ENCODE measurements at places on chromosomes 7 and 10.

DNA sequence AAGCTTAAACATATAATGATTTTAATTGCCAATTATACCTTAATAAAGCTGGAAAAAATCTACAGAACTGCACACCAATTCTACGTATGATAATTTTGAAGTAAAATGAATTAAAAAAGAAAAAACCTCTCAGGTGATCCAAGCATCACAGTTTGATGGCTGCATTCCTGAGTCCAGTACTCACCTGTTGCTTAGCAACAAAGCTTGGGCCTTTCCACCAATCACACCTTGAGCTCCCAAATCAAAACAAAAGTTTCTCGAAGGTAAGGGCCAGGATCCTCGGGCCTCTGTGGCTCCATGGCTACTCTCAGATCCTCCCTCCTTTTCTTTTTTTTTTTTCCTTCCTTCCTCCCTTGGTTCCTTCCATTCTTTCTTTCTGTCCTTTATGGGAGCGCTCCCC, 137.2 kb upstream of the PCBD1 start:
- DNase-seq, result no peak

DNA sequence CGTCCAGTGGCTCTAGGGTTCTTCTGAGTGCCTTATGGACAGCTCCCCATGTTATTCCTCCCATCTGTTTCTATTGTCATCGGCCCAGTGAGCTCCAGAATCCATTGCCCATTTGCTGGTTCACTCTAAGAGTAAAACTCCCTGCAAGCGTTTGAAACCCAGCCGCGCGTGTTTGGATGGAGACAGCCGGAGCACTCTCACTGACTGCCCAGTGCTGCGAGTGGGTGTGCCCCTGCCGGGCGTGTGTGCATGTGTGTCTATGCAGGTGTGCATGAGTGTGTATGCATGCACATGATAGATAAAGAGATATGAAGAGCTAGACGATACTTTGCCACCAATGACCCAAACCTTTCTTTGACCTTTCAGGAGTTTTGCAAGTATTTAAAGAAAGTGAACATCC, 347.2 kb upstream of the MKI67 start:
- DNase-seq, result no peak

- no peak for DNase-seq
Measured at GRCh38 chr10:44960088-44960460, 472 bp downstream of the RASSF4 start.

DNA sequence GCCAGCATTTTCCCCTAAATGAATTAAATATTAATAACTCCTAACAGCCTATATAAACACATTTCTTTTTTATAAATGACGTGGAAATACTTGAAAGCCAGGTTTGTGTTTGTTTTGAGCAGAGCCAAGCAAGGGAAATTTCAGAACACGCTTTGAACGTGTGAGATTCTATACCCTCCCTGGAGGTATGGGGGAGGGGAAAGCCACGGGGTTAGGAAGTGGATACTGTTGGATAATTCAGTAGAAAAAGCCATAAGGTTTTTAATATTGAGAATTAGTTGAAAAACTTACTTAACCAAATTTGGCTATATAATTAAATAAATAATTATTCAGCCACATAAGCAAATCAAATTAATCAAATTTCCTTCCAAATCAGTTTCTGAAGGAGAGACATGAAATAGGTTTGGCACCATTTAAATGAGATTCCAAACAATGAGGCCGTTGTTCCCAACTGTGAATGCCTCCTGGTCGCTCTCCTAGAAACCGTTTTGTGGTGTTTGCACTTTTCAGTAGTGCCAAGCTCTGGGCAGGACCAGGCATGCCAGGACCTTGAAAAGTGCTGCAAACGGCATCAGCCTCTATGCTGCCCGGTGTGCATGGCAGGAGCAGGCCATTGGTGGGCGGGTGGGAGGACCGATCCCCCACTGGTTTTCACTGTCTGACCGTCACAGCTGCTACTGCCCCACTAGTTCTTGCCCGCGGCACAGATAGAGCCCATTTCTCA, 88.1 kb downstream of the SEPTIN14 start:
- DNase-seq, result no peak

- DNase-seq, result no peak
Measured at GRCh38 chr7:94451187-94451586, 56.5 kb downstream of the COL1A2 start.

DNA sequence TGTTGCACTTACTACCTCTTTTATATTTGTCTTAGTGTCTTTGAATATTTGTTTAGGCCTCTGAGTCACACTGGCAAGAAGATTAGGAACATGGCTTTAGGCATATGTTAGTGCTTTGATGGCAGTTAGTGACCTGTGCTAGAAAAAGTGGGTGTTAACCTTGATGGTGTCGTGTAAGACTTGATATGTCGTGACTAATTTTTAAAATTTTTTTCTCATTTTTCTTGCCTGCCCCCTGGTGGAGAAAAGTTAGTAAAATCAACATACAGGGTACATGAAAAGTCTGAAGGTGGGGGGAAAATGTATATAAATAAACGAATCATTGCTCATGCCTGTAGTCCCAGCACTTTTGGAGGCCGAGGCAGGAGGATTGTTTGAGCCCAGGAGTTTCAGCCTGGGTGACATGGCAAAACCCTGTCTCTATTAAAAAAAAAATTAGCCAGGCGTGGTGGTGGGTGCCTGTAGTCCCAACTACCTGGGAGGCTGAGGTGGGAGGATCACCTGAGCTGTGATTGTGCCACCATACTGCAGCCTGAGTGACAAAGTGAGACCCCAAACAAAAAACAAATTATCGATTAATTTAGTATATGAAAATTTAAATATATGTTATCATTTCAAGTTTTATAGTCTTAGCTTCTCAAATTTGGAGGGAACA, 44.6 kb downstream of the TAX1BP1 start:
- no peak for DNase-seq

DNA sequence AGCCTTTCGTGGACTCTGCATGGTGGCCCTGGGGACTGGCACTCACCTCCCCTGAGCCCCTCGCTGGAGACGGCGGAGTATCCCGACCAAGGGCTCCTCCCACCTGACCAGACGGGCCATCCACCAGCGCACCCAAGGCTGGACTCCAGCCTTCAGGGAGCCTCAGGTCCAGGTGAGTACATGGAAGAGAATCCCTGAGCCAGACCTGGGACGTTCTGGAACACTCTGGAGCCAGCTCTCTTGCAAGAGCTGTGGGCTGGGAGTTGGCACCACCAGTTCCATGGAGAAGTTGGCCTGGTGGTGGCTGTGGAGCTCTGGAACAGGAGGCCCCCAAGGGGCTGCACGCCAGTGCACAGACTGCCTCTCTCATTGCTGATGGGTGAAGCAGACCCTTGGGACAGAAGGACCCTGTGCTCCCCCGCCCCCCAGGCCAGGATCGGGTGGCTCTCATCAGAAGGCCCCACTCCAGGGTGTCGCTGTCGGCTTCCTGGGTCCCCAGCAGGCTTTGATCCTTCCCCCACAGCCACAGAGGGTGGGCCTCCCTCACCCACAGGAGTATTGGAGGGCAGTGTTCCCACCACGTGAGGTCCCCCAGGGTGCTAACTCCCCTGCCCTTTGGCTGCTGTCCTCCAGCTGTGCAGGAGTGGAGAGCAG, 189.9 kb downstream of the EBF3 start:
- DNase-seq, result no peak

DNA sequence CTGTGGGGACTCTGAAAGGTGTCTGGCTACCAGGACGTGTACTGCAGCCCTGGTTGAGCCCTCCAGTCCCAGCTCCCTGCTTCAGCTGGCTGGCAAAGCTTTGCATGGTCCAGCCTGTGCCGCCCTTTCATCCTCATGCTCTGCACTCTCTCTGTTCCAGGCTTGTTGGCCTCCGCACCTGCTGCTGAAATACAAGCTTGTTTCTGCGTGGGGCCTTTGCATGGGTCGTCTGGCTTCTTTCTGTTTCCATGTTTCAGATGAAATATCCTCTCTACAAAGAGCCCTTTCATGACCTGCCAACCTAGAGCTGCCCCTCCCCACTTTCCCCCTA, 45.9 kb downstream of the TSPAN15 start:
- no peak for DNase-seq

DNA sequence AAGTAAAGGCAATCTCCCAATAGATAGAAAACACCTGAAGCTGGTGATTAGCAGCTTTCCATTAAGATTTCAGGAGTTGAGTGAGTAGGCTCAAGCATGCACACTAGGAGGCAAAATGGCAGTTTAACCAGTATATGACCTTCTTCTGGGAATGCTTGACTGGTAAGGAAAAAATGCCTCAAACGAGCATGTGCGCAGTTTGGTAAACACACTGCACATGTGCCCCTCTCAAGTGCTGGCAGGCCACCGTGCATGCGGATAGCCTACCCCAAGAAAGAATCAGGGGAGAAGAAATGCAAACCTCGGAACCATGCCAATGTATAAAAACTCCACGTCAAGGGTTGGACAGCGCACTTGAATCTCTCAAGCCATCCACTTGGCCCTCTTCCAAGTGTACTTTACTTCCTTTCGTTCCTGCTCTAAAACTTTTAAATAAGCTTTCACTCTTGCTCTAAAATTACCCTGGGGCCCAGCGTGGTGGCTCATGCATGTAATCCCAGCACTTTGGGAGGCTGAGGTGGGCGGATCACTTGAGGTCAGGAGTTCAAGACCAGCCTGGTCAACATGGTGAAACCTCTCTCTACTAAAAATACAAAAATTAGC, 98.8 kb upstream of the CDK1 start:
- DNase-seq, result no peak

- no peak for DNase-seq
Measured at GRCh38 chr10:69567920-69568319, 5.3 kb downstream of the NEUROG3 start.

- DNase-seq, result no peak
Measured at GRCh38 chr7:134625550-134625949, 21.1 kb upstream of the BPGM start.

- DNase-seq, result no peak
Measured at GRCh38 chr10:78805176-78805575, 263.6 kb upstream of the ZMIZ1 start.

GRCh38 chr10:44992070-44992731, 8.5 kb upstream of the ZNF22 start:
- no peak for DNase-seq

- DNase-seq, result no peak
Measured at GRCh38 chr7:43905209-43905946, 1.0 kb downstream of the URGCP start.

DNA sequence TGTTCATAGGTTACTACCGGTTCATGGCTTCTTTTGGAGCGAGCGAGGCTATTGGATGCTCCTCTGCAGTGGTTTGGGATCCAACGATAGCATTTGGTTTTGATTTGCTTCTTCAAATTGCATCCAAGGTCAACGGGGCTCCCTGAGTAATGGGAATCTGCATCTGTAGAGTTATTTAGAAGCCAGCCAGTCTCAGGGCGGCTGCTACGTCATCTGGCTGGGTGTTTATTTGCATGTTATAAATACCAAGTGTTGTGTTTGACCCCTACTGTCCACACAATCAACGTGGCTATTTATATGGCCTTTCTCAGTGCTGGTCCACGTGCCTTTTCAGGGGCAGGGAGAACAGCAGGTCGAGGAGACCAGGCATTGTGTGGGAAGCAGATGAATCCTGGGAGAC, 137.7 kb downstream of the PRPF18 start:
- DNase-seq, result no peak

GRCh38 chr7:16409777-16410176, 11.6 kb downstream of the CRPPA start:
- no peak for DNase-seq

DNA sequence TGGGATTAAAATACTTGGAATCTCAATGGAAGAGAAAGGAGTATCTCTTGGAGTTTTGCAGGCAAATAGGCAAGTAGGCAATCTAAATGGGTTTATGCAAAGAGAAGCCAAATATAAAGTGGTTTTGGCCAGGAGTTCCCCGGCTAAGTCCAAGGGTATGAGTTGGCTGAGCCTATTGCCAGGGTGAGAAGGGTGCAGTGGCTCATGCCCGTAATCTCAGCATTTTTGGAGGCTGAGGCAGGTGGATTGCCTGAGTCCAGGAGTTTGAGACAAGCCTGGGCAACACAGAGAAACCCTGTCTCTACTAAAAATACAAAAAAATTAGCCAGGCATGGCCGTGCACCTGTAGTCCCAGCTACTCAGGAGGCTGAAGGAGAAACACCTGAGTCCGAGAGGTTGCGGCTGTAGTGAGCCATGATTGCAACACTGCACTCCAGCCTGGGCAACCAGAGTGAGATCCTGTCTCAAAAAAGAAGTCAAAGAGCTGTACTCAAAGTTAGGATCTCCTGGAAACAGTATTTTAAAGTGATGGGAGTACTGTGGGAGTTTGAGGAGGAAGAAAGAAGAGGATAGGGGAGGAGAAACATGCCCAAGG, 130.4 kb upstream of the RAB18 start:
- DNase-seq, result no peak

DNA sequence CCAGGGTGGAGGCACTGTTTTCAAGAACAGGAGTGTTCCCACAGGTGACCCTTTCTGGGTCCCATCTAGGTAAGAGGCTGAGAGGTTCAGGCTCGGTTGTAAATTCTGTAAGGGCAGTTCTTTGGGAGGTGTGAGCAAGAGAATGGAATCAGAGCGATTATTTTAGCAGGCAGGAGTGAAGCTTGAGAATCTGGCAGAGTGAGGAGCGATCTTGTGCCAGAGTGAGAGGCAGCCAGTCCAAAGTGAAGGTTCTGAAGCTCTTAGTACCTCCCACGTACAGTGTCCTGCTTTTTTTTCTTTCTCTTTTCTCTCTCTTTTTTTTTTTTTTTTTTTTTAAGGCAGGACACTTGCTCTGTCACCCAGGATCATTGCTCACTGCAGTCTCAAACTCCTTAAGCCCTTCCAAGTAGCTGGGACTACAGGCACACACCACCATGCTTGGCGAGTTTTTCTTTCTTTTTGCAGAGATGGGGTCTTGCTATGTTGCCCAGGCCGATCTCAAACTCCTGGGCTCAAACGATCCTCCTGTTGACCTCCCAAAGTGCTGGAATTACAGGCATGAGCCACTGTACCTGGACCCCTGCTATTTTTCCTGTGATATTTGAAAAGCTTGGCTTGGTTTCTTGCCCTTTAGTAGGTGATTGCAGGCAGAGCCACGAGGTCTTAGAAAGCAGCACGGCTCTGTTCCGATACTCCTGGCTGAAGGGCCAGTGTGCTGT, 10.9 kb downstream of the POR start:
- DNase-seq, result no peak

- no peak for DNase-seq
Measured at GRCh38 chr10:6211671-6212635, 9.2 kb downstream of the PFKFB3 start.

DNA sequence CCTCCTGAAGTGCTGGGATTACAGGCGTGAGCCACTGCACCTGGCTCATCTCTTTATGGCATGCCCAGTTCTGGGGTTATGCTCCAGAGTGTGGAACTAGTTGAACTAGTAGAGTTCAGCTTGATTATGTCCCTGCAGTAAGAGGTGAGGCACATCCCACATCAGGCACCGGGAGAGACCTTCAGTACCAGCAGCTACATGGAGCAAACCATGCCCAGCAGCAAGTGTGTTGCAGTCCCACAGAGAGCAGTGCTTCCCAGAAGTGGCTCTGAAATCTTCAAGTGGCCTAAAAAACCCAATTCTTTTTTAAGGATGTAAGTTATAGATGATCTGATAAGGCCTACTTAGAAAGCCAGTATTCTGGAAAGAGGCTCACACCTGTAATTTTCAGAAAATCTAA, 331.9 kb upstream of the PRKCQ start:
- DNase-seq, result no peak
